GM13977 (cell line): ENCODE measurements at places on chromosomes 7 and 10.

GRCh38 chr10:116740971-116741370, 1.4 kb downstream of the HSPA12A start:
- DNase-seq, result no peak

DNA sequence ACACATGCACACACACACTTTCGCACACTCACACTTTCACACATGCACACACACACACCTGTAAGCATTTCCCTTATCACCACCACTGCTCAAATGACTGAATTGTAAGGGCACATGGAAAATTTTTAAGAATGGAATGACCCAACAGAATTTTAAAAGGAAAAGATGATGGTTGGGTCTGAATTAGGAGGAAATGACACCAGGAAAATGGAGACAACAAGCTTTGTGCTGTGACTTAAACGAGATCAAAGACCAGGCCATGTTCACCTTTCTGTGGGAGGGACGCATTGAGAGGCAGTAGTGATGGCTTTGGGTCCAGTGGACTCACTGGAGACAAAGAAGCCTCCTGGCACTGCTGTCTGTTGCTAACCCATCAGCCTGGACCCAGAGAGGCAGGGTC, 16.7 kb upstream of the C10orf71 start:
- DNase-seq, result no peak

GRCh38 chr10:70324339-70324861, 40.6 kb upstream of the NPFFR1 start:
- DNase-seq, result peak; percentile 67

- DNase-seq, result peak; percentile 8
Measured at GRCh38 chr10:15684768-15685167, 35.0 kb downstream of the ITGA8 start.

GRCh38 chr10:122060250-122060649, 71.3 kb downstream of the TACC2 start:
- no peak for DNase-seq

DNA sequence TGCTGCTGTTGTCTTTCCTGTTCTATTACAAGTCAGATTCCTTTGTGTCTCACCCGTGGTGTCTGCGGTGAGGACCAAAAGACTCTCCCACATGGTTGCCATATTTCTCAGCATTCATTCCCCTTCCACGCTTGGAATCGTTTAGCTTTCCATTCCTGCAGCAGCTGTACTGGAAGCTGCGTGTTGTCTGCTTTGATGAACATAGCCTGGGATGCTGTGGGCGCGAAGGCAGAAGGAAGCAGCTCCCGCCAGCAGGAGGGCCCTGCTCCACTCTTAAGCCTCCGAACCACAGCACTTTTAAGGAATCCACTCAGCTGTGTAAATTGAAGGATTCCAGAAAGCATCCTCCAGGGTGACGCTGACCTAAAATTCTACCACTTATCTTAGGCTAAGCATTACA, 303.6 kb upstream of the PITRM1 start:
- no peak for DNase-seq

- no peak for DNase-seq
Measured at GRCh38 chr10:79234391-79235315, 112.6 kb upstream of the PPIF start.

GRCh38 chr7:71735961-71736556, 604.1 kb downstream of the GALNT17 start:
- DNase-seq, result peak; percentile 63

DNA sequence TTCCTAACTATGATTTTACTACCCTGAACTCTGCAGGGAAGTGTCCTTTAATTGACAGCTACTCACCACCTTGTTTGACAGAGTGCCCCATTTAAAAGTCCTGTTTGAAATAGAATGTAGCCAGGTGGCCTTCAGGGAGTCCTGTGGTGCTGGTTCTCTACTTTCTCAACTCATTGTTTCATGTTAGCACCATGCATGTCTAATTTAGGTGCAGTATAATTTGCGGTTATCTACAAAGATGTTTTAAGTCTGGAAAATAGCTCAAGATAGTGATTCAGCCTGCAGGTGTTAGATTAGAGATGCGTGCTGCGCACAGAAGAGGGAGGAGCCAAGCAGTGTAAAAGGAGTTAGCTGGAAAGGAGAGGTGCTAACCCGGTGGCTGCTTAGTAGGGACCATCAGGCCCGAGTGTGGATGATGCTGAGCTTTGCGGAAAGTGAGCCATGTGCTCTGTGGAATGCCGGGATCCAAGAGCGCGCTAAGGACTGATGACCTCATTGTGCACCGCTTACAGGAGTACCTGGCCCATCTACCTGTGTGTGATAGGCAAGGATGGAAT, 1.2 kb downstream of the CCM2 start:
- DNase-seq, result peak; percentile 53

GRCh38 chr7:158732494-158733219, 28.1 kb upstream of the NCAPG2 start:
- no peak for DNase-seq

DNA sequence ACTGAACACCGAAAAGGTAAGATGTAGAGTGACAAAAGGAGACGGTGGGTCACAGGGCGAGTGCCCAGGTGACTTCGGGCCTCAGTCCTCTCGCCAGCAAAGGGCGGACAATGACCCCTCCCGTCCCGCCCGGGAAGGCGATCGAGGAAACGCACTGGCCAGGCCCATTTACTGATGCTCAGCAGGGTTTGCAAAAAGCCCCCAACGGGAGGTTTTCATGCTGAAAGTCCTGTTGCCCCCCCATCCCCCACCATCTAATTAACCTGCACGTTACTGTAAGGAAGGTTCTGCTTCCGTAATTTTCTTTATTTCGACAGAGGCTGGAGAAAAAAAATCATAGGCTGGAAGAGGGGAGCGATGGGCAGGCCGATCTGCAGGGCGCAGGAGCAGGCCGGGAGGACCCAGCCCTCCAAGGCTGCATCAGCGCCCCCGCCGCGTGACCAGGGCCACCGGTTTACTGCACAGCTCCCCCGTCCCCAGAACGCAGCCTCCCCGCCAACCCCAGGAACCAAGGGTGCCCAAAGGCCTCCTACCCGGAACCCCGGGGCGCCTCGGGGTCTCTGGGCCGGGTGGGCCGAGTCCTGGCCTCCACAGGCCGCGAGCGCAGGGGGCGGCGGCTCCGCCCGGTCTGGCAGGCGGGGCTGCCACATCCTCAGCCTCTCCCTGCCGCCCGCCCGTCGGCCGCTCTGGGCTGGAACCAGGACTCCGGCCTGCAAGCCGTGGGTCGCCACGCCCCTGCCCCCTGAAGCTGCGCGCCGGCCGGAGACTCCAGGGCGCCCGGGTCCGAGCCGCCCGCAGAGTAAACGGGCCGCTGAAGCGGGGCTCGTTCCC, 613 bp downstream of the OAT start:
- peak; percentile 40 for DNase-seq

DNA sequence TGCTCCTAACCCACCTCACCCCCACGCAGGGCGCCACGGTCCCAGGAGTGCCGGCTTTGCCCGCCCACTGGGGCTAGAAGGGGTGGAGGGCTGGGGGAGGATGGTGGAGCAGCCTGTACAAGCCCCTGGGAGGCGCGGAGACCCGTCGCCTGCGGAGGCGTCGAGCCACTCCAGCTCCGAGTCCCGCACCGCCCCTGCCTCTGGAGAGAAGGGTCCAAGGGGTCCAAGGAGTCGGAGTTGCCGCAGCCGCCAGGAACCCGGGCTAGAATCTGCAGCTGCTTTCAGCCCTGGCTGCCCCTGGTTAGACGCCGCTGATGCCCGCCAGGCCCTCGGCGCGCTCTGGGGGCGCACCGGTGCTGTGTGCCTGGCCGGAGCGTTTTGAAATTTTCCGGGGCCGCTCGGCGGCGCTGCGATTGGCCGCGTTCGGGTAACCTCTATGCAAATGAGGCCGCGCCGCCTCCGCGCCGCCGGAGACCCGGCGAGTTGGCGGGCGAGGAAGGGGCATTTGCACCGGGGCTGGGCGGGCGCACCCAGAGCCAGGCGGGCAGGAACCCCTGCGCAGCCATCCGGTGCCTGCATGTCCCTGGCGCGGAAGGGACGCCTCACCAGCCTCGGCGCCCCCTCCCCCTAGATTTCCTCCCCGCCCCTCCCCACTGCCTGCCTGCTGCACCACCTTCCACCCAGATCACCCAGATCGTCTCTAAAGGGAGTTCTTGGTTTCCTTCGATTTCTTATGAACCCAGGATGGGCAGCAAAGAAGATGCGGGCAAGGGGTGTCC, at the start of gene HMX2:
HMX2 (plus strand) TSS at position 502 of the 779 bp plus-strand sequence; CDS start at position 745, 243 bp downstream.
- peak; percentile 81 for DNase-seq

- DNase-seq, result no peak
Measured at GRCh38 chr7:67346126-67346525, 349.5 kb downstream of the TYW1 start.

DNA sequence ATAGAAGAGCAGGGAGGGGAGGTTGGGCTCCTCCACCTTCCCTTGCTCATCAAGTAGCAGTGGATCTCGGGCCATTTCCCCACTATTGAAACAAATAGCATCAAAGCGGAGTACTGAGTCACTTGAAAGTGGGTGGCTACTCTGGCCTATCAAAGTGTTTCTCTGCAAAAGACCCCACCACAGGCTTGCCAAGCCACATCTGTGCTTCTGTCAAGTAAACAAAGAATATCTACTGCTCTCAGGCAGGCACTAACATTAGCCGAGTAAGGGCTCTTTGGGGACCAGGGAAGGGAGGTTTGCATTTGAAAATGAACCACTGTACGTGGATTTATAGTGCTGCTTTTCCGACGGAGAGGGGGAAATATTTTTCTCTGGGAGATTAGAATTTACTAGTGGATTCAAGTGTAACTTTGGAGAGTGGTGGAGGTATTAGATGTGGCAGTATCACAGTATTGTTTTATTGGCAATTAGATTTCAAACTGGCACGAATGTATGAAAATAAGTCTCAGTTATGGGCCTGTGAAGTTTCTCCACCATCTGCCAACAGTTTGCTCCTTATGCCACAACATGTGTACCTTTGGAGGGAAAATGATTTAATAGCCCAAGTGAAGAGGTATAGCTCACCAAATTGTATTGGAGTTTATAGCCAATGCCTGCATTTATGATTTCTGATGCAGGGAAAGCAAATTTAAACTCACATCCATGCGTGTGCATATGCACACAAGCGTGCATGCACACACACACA, 97.5 kb downstream of the RPS24 start:
- no peak for DNase-seq

DNA sequence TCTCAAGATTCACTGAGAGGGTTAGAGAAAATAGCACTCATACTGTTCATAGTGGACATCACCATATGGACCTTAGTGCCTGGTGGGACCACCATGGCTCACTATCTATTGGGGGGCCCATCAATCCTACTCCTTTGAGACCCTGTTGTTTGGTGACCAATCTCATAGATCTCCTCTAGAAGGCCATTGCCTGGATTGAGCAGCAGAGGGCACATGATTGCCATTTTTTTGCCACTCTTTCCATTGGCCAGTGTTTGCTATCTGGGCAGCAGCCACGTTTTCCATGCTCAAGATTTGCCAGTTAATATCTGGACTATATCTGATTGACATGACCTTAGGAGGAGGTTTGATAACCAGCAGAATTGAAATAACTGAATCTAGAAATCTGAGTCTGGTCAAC, 244.5 kb downstream of the ITGB1 start:
- no peak for DNase-seq

GRCh38 chr10:80613466-80614170, 75.9 kb downstream of the SH2D4B start:
- DNase-seq, result no peak

DNA sequence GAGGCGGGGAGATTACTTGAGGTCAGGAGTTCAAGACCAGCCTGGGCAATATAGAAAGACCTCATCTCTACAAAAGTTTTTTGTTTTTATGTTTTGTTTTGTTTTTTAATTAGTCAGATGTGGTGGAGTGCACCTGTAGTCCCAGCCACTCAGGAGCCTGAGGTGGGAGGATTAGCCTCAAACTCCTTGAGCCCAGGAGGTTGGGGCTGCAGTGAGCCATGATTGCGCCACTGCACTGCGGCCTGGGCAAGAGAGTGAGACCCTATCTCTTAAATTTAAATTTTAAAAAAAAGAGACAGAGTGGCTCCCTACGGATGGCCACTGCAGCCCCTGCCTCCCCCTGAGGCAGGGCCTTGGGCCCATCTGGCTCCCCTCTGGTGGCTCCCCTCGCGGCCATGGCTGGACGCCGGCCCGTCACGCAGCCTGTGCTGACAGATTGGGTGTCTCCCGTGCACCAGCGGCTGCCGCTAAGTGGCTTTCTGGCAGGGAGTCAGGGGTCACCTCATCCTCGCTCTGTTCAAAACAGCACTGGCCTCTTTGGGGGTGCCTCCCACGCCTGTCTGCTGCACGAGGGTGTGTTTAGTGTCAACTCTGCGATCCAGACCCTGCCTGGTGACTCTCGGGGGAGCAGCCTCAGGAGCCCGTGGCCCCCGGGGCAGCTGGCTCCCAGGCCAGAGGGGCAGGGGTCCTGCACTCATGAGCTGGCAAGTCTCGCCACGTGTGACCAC, 44.4 kb upstream of the ELN start:
- no peak for DNase-seq

DNA sequence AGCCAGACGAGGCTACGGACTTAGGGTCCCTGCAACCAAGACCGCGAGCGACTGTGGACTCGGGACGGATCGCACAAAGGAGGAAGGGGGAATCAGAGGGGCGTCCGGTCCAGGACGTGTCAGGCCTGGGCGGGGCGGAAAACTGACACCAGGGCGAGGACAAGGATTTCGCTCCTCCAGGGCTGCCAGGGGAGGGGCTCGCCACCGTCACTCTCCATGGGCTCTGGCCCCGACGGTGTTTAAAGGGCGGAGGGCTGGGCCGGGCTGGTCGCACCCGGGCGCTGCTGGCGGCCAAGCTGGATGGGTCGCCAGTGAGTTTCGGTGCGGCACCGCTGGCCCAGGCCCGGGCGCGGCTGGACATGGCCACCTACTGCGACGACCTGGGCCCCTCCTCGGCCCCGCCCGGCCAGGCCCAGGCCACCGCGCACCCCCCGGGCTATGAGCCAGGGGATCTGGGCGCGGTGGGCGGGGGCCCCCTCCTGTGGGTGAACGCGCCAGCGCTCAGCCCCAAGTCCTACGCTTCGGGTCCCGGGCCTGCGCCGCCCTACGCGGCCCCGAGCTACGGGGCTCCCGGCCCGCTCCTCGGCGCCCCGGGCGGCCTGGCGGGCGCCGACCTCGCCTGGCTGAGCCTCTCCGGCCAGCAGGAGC, at the start of gene FOXI2:
FOXI2 (plus strand) TSS at position 271 of the 648 bp plus-strand sequence; CDS start at position 360, 89 bp downstream.
- no peak for DNase-seq

DNA sequence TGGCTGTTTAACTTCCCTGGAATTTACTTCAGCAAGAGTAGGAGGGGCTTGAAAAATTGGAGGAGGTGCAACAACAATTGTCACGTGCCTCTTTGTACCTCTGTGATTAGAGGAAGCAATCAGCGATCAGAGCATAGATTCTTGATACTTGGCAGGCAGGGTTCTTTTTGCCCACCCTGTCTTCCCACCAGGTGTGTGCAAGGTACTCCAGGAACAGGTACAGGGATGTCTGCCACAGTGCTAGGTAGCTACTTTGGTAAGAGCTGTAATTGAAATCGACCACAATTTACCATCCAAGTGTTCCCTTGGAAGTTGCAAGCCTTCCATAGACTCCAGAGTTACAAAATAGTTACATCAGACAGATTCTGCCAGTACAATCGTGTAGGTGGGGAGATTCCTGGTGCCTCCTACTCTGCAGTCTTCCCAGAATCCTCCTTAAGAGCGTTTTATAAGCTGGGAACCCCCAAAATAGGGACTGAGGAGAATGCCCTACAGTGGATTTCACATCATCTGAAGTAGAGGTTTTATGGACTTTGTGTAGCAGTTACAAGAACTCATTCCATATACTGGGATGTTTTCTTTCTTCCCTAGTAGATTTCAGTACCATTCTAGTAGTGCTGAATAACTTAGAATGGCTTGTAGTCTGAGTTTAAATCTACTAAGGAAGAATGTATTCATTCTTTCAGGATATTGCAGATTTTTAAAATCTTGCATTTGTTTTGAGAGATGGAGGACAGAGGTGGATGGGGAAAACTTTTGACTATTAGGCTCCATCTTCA, 101.9 kb downstream of the EXOC4 start:
- DNase-seq, result no peak

GRCh38 chr10:32372000-32372875, 25.3 kb upstream of the EPC1 start:
- DNase-seq, result no peak
